ENCODE measurements at places on chromosomes 6 and 20.
A peak's percentile ranks its signal among the peaks of the same experiment; 100 is the strongest.

- H3K36me3 ChIP-seq = no peaks in the 10 kb centered on the region
- H3K4me1 ChIP-seq = peaks cover 22% of the 10 kb centered on the region
- no peak overlapping the region for H3K27ac ChIP-seq
- no peak overlapping the region for H3K4me3 ChIP-seq
Measured at GRCh38 chr6:107756660-107757355, 67.3 kb downstream of the SCML4 start.

DNA sequence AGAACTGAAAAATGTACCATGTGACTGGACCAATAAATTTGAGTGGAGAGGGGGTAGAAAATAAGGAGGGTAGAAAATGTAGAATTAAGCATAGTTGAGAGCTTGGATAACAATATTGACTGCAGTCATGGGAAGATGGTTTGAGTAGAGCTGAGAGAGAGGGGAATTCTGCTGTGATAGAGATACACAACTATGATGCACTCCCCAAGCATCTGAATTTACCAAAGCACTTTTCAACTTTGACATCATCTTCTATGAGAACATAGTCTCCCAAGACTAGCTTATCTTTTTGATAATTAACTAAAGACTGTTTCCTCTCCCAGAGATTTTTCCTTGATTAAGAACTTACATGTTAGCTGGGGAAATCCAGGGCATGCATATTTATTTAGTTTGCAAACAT lies 103.1 kb downstream of the TNFRSF21 start:
- no peak overlapping the region for H3K4me3 ChIP-seq
- no peaks in the 10 kb centered on the region for H3K27me3 ChIP-seq
- no peak overlapping the region for H3K27ac ChIP-seq
- no peaks in the 10 kb centered on the region for H3K36me3 ChIP-seq
- H3K4me1 ChIP-seq = peaks cover 10% of the 10 kb centered on the region
- no peak for DNase-seq

- H3K4me1 ChIP-seq = peaks cover 47% of the 10 kb centered on the region
- no peaks in the 10 kb centered on the region for H3K36me3 ChIP-seq
- peak overlapping the region; percentile 71 for H3K4me3 ChIP-seq
- DNase-seq = peak; percentile 79
- no peaks in the 10 kb centered on the region for H3K27me3 ChIP-seq
Measured at GRCh38 chr6:44126320-44127149, 717 bp downstream of the MRPL14 start.

- no peak for DNase-seq
- H3K4me1 ChIP-seq = no peaks in the 10 kb centered on the region
- H3K36me3 ChIP-seq = no peaks in the 10 kb centered on the region
- H3K27me3 ChIP-seq = no peaks in the 10 kb centered on the region
Measured at GRCh38 chr20:8244637-8245036, 112.6 kb downstream of the PLCB1 start.

DNA sequence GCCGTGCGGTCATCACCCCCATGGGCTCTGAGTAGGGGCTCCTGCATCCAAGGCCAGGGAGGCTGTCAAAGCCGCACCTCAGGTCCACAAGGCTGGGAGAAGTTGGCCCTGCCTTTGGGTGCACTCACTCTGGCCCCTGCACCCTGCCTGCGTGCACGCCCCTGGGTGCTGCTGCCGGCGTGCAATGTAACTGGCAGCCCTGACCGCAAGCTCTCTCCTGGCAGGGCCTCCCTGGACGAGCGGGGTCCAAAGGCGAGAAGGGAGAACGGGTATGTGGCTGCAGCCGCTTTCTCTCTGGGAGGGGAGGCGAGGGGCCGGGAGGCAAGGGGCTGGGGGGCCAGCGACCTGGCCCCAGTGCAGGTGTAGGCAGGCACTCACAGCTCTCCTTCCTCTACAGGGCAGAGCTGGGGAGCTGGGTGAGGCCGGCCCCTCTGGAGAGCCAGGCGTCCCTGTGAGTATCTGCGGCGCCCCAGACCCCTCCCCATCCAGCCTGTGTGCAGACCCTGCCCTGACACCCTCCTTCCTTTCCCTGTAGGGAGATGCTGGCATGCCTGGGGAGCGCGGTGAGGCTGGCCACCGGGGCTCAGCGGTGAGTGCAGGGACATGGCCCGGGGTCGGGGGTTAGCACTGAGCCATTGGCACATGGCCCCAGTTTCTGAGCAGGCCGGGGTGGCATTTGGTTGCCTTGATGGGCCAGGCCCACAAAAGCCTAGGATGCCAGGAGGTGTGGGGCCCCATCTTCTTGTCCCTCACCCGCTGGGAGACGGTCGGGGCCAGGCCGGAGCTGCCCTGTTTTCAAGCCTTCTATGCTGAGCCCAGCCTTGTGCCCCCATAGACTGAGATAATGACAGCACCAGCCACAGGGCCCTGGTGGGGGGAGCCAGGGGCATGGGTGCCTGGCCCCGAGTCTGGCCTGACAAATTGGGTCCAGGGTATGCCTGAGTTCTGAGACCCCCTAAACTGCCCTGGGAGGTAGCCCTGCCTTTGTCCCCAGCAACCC lies 12.7 kb downstream of the COL9A3 start:
- DNase-seq = no peak
- H3K36me3 ChIP-seq = no peaks in the 10 kb centered on the region
- H3K27ac ChIP-seq = no peak overlapping the region

DNA sequence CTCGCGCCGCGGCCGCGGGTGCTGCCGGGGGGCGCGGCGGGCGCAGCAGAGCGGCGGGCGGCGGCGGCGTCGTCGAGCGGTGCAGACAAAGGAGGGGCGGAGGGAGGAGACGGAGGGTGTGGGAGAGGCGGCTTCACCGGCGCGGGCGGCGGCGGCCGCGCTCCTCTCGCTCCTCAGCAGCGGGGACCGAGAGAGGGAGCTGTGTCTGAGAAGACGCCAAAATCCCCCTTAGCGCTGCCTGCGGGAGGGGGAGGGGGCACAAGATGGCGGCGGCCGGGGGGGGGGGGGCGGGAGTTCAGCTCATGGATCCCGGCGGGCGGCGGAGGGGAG lies 296 bp downstream of the ADNP start:
- peak overlapping the region; percentile 95 for H3K27ac ChIP-seq
- no peaks in the 10 kb centered on the region for H3K27me3 ChIP-seq
- peaks cover 37% of the 10 kb centered on the region for H3K4me1 ChIP-seq
- no peak for DNase-seq
- H3K4me3 ChIP-seq = peak overlapping the region; percentile 98

DNA sequence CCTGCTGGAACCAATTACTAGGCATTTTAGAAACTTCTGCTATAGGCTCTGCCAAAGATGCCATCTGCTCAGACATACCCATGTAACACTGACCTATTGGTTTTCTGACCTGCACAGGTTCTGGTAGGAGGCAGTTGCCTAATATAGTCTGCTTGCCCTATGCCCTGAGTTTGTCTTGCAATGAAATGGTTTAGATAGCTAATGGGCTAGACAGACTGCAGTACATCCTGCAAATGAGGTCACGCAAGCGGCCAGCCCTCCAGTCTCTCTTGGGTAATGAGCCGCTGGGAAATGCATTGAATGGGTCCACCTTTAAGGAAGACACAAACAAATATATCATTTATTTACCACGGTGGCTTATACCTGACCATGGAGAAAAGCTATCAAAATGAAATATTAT lies 90.6 kb upstream of the B3GAT2 start:
- no peaks in the 10 kb centered on the region for H3K36me3 ChIP-seq
- no peak overlapping the region for H3K4me3 ChIP-seq
- no peak for DNase-seq
- H3K4me1 ChIP-seq = no peaks in the 10 kb centered on the region

DNA sequence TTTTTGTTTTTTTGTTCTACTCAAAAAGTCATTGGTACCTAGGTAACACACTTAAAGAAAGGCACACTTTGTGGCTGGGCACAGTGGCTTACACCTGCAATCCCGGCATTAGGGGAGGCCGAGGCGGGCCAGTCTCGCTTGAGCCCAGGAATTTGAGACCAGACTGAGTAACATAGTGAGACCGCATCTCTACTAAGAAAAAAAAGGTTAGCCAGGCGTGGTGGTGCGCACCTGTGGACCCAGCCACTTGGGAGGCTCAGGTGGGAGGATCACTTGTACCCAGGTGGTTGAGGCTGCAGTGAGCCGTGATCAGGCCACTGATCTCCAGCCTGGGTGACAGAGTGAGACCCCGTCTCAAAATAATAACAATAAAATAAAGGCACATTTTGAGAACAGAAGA lies 67.4 kb upstream of the BHLHE23 start:
- no peak overlapping the region for H3K27ac ChIP-seq
- no peaks in the 10 kb centered on the region for H3K4me1 ChIP-seq
- no peak overlapping the region for H3K4me3 ChIP-seq
- DNase-seq = no peak

GRCh38 chr20:51720384-51720783 lies 47.8 kb downstream of the ATP9A start:
- no peak for DNase-seq
- no peak overlapping the region for H3K4me3 ChIP-seq
- H3K4me1 ChIP-seq = no peaks in the 10 kb centered on the region
- no peak overlapping the region for H3K27ac ChIP-seq
- H3K36me3 ChIP-seq = no peaks in the 10 kb centered on the region

DNA sequence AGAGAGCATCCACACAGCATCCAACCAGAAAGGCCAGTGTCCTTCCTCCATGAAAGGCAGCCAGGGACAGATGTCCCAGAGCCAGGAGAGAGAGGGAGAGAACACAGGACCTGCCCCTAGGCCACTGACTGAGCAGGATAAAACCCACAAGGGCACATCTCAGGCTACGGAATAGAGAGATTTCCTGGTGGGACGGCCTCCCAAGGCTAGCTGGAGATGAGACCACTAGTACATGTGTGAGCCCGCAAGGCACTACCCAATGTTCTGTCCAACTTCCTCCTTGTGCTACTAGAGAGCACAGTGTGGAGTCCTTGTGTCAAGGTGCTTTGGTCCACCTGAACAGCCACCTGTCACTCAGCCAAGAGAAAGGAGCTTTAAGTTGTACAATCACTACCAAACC lies 44.2 kb downstream of the PLCG1 start:
- H3K4me1 ChIP-seq = no peaks in the 10 kb centered on the region
- H3K27ac ChIP-seq = no peak overlapping the region
- no peak overlapping the region for H3K4me3 ChIP-seq
- no peaks in the 10 kb centered on the region for H3K36me3 ChIP-seq
- DNase-seq = no peak
- H3K27me3 ChIP-seq = no peaks in the 10 kb centered on the region

- H3K4me3 ChIP-seq = no peak overlapping the region
- no peaks in the 10 kb centered on the region for H3K4me1 ChIP-seq
Measured at GRCh38 chr6:41489120-41489851, 56.9 kb upstream of the FOXP4 start.

DNA sequence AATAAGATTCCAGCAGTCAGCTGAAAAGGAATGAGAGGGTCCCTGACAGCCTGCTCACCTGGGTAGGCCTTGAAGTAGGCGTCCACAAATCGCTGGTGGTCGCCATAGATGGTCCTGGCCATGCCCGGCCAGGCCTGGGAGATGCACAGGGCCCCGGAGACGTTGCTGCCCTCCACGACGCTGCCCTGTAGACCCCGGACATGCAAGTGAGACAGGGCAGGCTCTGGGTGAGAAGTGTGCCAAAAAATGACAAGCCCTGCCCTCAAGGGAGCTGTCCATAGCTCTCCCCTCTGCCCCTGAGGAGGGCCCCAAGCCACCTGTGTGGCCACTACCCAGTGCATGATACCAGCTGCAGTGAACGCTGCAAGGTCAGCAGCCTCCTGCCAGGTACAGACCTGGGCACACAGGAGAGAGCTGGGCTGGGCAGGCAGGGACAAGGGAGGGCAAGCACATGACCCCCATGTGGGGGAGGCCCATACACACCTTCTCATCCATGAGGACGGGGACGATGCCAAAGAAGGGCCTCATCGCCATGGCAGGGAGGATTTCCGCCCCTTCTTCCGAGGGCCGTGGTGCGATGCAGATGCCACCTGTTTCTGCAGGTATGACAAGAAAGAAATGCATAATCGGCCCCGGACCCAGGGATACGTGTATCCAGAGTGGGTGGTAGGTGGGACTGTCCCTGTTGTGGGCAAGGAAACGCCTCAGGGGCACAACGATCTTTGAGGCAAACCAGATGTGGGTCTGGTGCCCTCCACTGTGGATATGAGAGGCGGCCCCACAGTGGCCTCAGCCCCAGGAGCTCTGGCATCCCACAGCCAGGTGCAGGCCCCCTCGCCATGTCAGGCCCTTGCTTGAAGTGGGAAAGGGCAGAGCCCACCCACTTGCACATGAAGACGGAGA lies 21.2 kb upstream of the APMAP start:
- no peak for DNase-seq
- H3K36me3 ChIP-seq = peaks cover 16% of the 10 kb centered on the region
- no peak overlapping the region for H3K27ac ChIP-seq
- H3K4me1 ChIP-seq = no peaks in the 10 kb centered on the region
- no peaks in the 10 kb centered on the region for H3K27me3 ChIP-seq
- no peak overlapping the region for H3K4me3 ChIP-seq

DNA sequence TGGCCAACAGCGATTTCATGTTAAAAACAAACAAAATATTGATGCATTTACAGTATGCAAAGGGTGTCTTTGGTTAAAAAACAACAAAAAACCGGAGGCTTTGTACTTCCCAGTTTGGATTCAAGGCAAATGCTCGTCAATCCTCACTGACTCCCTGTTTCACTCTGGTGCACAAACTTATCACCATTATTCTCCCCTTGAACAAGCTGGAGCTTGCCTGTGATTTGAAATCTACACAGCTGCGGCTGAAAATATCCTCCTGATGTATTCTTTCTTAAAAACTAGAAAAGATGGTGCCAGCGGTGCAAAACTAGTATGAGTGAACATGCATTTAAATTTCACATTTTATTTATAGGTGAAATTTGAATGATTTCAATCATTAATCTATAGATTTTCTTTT lies 3.3 kb downstream of the PERP start:
- H3K27me3 ChIP-seq = peaks cover 6% of the 10 kb centered on the region
- H3K4me3 ChIP-seq = no peak overlapping the region
- H3K36me3 ChIP-seq = no peaks in the 10 kb centered on the region
- no peak overlapping the region for H3K27ac ChIP-seq
- no peak for DNase-seq
- H3K4me1 ChIP-seq = peaks cover 10% of the 10 kb centered on the region

DNA sequence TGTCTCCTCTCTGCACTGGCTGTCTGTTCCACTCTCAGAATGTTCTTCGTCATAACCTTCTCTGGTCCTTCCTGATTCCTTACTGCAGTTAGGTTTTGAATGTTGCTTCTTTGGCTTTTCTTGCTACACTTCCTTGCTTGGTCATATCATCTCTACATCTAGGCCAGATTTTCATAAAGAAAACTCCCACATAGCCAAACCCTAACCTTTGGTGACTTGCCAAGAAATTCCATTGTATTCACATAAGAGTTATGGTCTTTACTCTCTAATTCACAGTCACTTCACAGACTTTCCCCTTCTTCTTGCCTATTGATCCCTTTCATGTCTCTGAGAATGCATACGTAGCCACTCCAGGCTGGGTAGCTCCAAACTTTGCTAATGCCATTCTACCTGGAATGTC lies 41.9 kb upstream of the SIM1 start:
- H3K36me3 ChIP-seq = no peaks in the 10 kb centered on the region
- H3K27me3 ChIP-seq = no peaks in the 10 kb centered on the region

DNA sequence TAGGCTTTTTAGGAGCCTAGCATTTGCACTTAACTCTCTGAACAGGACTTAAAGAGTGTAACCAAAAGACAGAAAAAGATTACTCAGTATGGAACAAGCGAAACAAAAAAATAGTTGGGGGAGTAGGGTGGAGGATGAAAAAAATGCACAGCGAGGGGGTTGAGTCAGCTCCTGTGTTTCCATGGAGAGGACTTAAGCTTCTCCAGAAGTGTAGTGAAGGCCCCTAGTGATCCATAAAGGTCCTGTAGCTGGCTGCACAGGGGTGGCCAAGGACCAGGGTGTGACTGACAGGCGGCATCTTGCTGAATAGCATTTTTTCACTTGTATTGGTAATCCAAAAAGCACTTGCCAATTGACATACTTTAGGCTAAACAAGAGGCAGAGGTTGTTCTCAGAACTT lies 533.9 kb downstream of the RFPL4B start:
- no peaks in the 10 kb centered on the region for H3K4me1 ChIP-seq
- no peak for DNase-seq
- H3K36me3 ChIP-seq = no peaks in the 10 kb centered on the region
- H3K4me3 ChIP-seq = no peak overlapping the region
